CD8-positive, alpha-beta memory T cell (primary cell): ENCODE measurements at places on chromosomes 5 and 9. TPM values are rescaled to one million over a fixed set of nuclear protein-coding genes. Genes with fewer than 3 reads are reported as not detected.

DNA sequence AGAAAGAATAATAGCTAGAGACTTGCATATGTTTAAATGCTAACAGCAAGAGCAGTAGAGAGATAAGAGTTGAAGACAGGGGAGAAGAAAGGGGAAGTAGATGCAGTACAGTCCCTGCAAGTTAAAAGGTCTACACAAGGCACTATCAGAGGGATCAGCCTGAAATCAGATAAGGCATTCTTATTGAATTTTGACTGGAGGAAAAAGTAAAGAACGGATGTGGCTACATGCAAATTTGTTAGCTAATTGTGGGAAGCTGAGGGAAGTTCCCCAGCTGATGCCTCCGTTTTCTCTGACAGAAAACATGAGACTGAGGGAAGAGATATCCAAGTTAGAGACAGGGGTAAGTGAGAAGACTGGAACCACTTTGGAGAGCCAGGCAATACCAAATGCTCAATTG is 12.9 kb upstream of the RHOBTB3 start:
- no peak for DNase-seq

GRCh38 chr5:181187500-181188213 is 17.3 kb downstream of the TRIM7 start:
- peak; percentile 22 for DNase-seq

GRCh38 chr5:142779163-142779840 is 9.1 kb downstream of the ARHGAP26 start:
- no peak for DNase-seq

- DNase-seq = no peak
These were observed 16.7 kb upstream of the ZNF131 start for GRCh38 chr5:43104057-43104456.

GRCh38 chr9:113621309-113621791 is 157.8 kb downstream of the RGS3 start:
- no peak for DNase-seq

The NAA35 gene
- polyA plus RNA-seq = 13.5 TPM

- no peak for DNase-seq
These were observed 625.9 kb downstream of the TLE4 start for GRCh38 chr9:80197661-80198060.

The TMEM232 gene
- polyA plus RNA-seq = 0.25 TPM

The TMEM252 gene
- polyA plus RNA-seq = not detected

DNA sequence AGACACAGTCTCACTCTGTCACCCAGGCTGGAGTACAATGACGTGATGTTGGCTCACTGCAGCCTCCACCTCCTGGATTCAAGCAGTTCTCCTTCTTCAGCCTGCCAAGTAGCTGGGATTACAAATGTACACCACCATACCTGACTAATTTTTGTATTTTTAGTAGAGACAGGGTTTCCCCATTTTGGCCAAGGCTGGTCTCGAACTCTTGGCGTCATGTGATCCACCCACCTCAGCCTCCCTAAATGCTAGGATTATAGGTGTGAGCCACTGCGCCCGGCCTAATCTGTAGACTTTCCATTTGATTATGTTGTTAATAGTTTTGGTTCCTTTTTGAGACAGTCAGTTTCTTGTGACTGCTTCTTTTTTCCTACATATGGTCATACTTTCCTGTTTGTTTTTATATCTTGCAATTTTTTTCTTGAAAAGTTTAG is 31.0 kb downstream of the MTREX start:
- DNase-seq = no peak

The CCNO gene
- 0.12 TPM for polyA plus RNA-seq

The OR1J2 gene
- polyA plus RNA-seq = not detected

GRCh38 chr9:14373706-14374105 is 59.8 kb upstream of the NFIB start:
- DNase-seq = no peak

- no peak for DNase-seq
These were observed 321.4 kb downstream of the GADD45G start for GRCh38 chr9:89926167-89926566.

The RNF183 gene
- polyA plus RNA-seq = not detected

The LCN1 gene
- polyA plus RNA-seq = not detected

The PAEP gene
- not detected for polyA plus RNA-seq

The LURAP1L gene
- not detected for polyA plus RNA-seq

DNA sequence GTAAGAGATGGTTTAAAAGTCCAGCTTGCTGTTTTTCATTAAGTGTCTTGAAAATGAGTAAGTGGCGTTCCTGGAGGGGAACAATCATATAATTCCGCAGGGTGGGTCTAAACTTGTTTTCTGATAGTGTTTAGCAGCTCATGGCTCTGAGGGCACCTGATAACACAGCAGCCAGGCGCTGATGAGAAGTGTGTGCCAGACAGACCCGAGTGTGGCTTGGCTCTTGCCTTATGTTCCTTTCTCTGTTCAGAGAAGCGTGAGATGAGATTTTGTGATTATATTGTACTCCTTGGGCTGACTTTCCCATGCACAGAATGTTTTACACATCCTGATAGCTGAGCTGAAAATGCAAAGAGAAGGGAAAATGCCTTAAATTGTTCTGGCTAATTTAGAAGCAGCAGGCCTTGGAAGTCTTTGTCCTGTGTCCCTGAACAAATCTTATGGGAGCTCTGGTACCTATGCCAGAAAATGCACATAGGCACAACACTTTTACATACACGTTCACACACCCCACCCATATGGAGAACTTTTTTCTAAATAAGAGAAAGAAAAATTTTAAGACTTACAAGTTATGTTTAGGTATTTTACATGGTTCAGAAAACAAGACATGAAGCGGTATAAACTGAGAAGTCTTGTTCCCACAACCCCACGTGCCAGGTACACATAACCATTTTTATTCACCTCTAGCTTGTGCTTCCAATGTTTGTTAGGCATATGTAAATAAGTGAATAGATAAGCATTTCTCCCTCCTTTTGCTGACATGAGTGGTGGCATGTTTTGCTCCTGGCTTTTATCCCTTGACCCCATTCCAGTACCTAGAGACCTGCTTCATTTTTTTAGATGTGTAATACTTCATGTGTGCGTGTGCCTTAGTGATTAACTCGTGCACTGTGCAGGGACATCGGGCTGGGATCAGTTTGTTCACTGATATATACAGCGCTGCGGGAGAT is 152.2 kb upstream of the OTULINL start:
- no peak for DNase-seq

- no peak for DNase-seq
These were observed 58.6 kb downstream of the STK10 start for GRCh38 chr5:172129256-172129910.

The PSMB7 gene
- 161 TPM for polyA plus RNA-seq

DNA sequence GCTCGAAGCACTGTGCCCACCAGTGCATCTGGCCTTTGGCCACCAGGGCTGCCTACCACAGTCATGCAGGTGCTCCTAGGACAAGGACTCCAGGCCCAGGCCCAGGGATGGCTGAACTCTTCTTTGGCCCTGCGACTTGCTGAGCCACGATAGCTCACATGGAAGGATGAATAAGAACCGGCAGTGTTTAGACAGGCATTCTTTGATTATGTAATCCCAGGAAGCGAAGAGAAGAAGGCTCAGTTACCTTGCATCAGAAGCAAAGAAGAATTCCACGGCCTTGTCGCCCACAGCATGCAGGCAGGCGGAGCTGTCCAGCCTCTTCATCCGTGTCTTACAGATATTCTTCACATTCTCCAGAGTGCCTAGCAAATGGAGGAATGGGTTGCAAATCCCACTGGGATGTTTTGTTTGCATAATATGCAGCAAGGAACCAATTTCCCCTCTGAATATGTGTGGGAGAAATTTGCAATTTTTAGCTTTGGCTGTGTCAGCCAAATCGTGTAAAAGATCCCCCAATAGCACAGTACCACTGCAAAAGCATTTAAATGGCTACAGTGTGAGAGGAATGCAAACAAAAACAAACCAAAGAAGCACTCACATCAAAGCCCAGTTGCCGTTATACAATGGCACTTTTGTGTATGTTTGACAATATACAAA is 29.1 kb downstream of the GFPT2 start:
- DNase-seq = no peak

The SLC27A6 gene
- not detected for polyA plus RNA-seq

DNA sequence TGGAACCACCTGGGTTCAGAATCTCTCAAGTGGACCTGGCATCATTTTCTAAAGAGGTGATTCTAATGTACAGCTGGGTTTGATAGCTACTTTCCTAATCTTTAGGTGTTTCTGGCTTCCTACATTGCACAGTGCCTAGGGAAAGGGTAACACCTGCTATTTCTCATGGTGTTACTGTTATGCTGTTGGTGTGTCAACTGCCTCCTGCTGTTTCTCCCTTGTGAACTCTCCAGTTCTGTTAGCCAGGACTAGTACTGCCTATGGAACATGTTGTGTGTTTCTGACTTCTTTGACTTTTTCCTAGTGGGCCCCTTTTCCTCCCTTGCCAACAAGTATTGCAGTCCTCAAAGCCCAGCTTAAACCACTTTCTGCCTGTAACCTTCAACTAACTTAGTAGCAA is 5.5 kb downstream of the ARHGEF28 start:
- DNase-seq = no peak

DNA sequence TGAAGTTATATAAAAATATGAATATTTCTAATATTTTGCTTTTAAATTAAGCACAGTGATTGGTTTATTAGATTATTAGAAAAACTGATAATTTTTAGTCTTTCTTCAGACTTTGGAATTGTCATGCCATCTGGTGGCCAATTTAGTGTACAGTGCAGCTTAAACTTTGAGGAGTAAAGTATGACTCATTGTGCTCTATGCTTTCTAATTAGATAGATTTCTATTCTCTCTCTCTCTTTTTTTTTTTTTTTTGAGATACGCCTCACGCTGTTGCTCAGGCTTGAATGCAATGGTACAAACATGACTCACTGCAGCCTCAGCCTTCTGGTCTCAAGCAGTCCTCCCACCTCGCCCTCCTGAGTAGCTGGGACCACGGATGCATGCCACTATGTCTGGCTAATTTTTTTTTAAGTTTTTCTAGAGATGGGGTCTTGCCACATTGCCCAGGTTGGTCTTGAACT is 42.1 kb upstream of the GPR21 start:
- DNase-seq = no peak
